Islet precursor cell (in vitro differentiated cells): ENCODE measurements at places on chromosomes 7 and 10.

GRCh38 chr7:137403353-137403695 lies 59.8 kb upstream of the PTN start:
- no peak for DNase-seq

DNA sequence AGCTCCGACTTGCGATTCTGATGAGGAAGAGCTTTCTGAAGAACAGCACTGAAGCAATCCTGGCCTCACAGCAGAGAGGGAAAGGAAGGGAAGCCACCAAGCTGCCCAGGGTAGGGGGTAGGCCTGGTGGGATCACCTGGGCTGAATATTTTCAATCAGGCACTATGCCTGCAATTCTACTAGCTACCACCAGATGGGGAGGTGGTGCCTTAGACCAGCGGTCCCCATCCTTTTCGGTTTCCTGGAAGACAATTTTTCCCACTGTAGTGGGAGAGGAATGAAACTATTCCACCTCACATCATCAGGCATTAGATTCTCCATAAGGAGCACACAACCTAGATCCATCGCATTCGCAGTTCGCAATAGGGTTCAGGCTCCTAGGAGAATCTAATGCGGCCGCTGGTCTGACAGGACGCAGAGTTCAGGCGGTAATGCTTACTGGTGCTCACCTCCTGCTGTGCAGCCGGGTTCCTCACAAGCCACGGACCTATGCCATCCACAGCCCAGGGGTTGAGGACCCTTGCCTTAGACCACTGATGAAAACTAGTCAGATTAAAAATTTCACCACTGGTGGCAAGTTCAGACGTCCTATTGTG lies 2.7 kb downstream of the LRRC20 start:
- DNase-seq: no peak

GRCh38 chr10:25174461-25175230 lies at the start of gene GPR158:
TSS of gene GPR158 (plus strand) at chr10:25175001. CDS start at chr10:25175421, 420 bp downstream.
- DNase-seq: peak; percentile 97

DNA sequence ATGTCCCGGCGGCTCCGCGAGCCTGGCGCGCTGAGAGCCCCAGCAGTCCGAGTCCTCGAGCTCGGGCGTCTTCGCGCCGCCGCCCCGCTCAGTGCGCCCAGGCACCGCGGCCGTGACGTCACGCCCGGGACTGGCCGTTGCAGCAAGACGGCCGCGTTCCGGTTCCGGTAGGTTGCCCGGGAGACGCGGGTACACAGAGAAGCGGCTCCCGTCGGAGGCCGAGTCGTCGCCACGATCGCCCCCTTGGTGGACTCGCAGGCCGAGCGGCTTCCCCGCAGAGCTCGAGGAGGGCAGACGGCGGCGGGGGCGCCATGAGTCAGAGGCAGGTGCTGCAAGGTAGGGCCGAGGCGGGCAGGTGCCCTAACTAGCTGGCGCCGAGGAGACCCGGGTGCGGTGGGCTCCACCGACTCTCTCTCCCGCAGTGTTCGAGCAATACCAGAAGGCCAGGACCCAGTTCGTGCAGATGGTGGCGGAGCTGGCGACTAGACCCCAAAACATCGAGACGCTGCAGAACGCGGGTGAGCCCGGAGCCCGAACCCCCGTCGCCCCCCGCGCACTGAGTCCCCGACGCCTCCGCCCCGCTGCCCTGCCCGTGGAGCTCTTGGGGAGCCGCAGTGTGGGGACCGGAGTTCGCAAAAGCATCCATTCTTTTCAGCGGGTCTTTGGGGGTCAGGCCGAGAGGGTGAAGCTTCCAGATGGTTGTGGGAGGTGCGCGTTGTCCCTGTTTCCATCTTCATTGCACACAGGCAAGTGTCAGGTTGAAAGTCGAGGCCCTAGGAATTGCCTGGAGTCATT lies at the start of gene SPAG6:
Gene SPAG6, plus strand, starts transcription at position 196 of the 795 bp plus-strand sequence. Its CDS starts 116 bp downstream, at position 312.
- DNase-seq: peak; percentile 83

DNA sequence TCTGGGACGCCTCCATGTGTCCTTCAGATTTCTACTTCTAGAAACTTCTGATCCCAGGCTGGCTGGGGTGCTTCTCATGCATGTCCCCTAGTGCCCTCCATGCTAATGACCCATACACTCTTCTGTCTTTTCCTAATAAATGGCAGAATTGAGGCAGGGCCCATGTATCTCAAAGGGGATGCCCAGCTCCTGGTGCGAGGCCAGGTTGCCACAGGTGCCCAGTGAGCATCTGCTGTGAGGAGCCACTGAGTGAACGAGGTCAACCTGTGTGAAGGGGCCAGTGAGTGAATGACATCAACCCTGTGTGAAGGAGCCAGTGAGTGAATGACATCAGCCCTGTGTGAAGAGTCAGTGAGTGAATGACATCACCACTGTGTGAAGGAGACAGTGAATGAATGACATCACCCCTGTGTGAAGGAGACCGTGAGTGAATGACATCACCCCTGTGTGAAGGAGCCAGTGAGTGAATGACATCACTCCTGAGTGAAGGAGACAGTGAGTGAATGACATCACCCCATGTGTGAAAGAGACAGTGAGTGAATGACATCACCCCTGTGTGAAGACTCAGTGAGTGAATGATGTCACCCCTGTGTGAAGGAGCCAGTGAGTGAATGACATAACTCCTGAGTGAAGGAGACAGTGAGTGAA lies 478.9 kb downstream of the PTPRN2 start:
- DNase-seq: no peak

DNA sequence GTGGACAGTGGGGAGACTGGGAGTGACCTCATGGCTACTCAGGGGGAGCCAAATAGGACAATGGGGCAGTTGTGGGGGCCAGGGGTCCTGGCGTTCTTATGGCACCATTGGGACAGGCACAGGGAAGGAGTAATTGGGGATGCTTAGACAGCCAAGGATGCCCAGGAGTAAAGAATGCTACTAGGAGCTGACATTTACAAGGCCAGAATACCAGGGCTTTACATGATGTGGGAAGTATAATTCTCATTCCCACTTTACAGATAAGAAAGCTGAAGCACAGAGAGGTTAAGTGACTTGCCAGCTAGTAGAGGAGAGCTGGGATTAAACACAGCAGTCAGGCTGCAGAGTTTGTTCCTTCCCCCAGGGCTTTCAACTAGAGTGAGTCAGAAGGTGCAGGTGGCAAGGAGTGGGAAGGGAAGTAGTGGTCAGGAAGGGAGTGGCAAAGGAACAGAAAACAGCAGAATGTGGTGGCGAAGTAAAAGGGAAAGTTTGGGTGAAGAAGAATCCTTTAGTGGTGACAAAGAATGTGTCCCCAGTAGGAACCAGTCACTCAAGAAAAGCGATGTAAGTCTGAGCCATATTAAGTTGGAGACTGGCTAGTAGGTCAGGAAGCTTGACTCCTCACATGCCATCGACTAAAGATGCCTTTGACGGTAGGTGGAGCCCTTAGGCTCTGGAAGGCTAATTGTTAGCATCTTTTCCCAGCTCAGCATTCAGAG lies 32.8 kb downstream of the CPVL start:
- DNase-seq: peak; percentile 87

GRCh38 chr10:77955136-77955535 lies 28.6 kb upstream of the DLG5 start:
- no peak for DNase-seq

DNA sequence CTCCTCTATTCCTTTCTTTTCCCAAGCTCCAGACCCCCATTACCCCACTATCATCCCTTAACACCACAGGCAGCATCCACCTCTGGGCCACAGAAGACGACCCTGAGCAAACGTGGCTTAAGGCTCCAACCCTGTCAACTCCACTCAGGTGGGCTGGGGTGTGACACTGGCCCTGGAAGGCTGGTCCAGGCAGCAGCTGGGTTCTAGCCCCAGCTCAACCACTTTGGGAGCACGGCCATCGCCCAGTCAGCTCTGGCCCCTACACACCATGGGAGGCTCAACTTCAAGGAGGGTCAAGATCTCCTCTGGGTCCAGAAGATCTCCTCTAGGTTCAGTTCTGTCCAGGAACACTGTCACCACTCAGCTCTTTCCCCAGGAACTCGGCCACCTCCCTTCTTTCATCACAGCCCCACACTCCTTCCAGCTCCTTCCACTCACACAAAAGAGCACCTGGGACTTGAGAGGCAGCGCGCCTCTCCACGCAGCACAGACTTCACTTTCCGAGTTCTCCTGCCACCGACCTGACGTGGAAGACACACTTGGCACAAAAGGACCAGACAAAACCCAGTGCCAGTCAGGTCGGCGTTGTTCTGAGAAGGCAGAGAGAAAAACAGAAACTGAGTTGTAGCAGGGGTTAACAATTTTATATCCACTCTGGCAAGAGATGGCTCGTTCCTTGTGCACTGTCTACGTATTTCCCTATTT lies 84.1 kb downstream of the CTBP2 start:
- DNase-seq: no peak

- no peak for DNase-seq
These were observed 40.0 kb upstream of the EIF4H start for GRCh38 chr7:74134117-74134620.

DNA sequence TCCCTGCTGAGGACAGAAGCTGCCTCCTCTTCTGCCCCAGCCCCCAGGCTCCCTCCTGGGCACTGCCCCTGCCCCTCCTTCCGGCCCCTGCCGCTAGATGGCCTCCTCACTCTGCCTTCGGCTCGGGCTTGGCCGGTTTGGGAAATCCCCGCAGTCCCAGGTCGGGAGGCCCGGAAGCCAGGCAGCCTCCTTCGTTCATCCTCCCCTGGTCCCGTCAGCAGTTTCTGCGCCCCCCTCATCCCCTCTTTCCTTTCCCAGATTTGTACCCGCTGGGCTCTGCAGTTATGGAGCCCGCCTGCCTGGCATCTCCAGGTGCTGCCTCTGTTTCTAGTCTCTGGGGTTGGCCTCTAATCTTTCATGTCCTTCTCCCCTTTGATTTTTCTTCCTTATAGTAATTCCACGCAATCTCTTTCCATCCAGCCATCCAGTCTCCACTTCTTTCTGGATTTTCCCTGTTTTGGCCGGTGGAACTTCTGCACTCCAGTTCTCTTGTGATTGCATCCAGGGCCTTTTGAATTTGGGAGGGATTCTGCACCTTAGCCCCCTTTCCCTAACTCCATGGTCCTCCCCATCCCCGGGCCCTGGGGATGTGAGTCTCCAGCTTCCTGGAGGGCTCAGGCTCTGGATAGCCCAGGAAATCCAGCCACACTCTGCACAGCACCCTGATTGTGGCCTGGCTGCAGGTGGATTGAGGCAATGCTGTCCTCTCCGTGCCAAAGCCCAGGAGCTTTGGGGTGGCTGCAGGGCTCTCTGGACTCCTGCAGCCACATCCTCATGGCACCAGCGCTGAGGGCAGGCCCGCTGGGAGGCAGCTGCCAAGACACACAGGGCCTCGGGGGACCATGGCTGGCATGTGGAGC lies 3.3 kb upstream of the SHH start:
- DNase-seq: peak; percentile 84

- peak; percentile 36 for DNase-seq
These were observed 45.7 kb downstream of the CXCL12 start for GRCh38 chr10:44339218-44339617.

DNA sequence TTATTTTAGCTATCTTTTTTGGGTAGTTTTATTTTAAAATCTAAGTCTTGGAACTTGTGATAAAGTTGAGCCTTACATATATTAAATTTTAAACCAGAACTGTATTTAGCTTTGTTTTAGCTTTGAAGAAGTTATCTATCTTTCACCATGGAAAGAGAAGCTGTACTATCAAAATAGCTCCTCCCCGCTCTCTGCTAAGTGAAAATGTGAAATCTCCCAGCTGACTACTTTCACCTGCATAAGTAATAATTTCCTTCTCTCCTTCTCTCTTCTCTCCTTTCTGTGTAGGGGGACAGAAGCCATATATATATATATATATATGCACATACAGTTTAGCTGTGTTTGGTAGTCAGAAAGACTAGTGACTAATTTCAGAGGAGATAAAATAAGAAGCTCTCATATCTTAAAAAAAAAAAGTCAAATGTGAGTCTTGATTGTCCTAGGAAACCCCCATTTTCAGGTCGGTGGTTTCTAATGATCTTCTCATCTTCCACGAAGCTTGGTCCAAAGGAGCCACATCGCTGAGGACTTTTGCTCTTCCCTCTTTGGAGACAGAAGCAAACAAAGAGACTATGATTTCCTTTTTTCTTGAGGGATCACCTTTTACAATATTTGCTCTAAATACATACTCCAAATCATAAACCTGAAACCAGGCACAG lies 30.6 kb upstream of the GDI2 start:
- no peak for DNase-seq

DNA sequence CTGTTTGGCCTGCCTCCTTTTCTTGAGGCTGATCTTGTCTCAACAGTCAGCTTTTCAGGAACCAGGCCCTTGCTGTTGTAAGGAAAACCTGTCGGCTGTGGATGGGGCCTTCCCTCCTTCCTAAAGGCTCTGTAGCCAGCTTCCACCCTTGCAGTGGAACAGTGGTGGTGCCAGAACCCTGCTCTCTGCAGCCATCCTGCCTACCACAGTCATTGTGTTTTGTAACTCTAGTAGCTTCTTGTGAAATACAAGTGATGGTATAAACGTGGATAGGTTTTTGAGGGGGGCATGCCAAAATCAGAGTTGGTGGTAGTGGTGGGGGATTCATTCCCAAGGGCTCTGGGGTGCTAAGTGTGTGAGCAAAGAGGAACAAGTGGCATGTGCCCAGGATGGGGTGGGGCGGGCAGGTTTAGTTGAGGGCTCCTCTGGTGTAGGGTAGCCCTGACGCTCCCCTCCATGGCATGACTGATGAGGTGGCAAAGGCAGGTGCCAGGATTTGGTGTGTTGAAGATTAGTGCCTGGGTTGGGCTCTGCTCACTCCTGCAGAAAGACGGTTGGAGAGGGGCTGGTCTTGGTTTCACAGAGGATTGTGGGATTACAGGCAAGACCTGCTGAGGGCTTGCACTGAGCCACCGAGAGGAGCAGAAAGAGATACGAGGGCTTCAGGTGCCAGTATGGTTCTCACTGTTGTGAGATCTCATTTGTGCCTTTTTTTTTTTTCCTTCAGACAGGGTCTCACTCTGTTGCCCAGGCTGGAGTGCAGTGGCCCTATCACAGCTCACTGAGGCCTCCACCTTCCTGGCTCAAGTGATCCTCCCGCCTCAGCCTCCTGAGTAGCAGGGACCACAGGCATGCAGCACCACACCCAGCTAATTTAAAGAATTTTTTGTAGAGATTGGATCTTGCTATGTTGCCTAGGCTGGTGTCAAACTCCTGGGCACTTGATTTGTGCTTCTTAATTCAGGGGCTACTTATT lies 7.4 kb downstream of the TSPAN14 start:
- DNase-seq: no peak

DNA sequence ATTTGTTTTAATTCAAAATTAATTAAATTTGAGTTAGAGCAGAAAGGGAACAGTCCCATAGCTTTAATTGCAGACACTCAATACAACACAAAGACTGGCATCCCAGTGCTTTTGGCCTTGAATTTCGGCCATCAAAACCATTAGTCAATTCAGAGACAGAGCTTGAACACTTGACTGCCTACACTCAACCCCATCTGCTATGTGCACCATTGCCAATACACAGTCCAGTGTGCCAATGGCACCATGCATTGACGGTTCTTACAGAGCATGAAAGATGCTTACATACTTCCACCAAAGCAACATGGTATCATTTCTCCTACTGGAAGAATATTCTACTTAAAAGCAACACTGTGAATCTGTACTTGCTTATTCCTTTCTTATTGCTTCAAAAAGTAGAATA lies 43.6 kb upstream of the LRRTM3 start:
- no peak for DNase-seq
